ENCODE measurements at places on chromosomes 13 and 19. TPM values are rescaled to one million over a fixed set of nuclear protein-coding genes. Genes with fewer than 3 reads are reported as not detected.

DNA sequence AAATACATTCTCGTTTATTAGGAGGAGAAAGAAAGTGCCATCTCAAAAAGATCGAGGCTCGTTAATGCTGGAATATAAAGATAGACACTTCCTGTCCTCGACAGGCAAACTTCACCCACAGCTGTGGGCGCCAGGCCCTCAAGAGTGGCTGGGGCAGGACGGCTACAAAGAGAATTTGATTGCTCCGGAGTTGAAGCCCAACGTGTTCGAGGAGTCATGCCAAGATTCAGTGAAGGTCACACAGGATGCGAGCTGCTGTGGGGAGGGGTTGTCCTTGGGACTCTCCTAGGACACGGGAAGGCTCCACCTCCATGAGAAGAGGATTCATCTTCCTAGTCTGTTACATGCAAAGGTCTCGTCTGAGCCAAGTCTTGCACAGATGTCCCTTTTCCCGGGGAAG is 16.3 kb upstream of the PTPRS start:
- H3K27me3 ChIP-seq: no peaks in the 10 kb centered on the region
- no peaks in the 10 kb centered on the region for H3K4me1 ChIP-seq
- H3K4me3 ChIP-seq: no peak overlapping the region
- no peak overlapping the region for H3K27ac ChIP-seq
- no peaks in the 10 kb centered on the region for H3K36me3 ChIP-seq

- no peaks in the 10 kb centered on the region for H3K27me3 ChIP-seq
- no peaks in the 10 kb centered on the region for H3K36me3 ChIP-seq
- no peak overlapping the region for H3K27ac ChIP-seq
- H3K4me3 ChIP-seq: no peak overlapping the region
Measured at GRCh38 chr13:101149735-101150384, 266.4 kb downstream of the NALCN start.

FGF21 gene
- total RNA-seq: not detected

HIPK4 gene
- total RNA-seq: 0.23 TPM

TMEM161A gene
- total RNA-seq: 18.1 TPM

Data from aorta (tissue), 5 donors.